ENCODE measurements at places on chromosomes 1 and 21.
A peak's percentile ranks its signal among the peaks of the same experiment; 100 is the strongest.

DNA sequence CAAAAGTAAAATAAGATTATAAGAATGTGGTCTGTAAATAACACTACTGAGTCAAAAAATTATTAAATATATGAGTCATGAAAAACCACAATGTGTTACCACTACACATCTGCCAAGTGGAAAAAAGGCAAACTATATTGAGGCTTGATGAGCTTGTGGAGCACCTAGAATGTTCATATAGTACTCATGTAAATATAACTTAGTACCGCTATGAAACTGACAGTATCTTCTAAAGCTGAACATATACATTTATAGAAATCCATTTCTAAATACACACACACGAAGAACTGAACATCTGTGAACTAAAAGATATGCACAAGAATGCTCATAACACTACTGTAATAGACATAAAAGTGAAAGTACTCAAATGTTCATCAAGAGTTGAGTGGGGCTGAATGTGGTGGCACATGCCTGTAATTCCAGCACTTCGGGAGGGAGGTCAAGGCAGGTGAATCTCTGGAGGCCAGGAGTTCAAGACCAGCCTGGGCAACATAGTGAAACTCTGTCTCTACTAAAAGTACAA lies 18.5 kb upstream of the GBP3 start:
- DNase-seq = no peak

GRCh38 chr21:45167796-45168222 lies 93.4 kb downstream of the ADARB1 start:
- no peak for DNase-seq

- DNase-seq = no peak
Observed at GRCh38 chr1:82177192-82177591, 376.5 kb downstream of the ADGRL2 start.

DNA sequence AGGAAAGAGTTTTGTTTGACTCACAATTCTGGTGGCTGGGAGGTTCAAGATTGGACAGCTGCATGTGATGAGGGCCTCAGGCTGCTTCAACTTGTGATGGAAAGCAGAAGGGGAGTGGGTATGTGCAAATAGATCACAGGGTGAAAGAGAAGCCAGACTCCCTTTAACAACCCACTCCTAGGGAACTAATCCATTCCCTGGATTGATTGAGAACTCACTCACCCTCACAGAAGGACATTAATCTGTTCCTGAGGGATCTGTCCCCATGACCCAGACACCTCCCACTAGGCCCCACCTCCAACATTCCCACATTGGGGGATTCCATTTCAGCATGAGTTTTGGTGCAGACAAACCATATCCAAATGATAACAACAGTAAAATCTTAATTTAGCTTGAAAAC lies 25.6 kb downstream of the UBE2T start:
- DNase-seq = peak; percentile 68

GRCh38 chr1:26110731-26111529 lies 694 bp upstream of the PDIK1L start:
- peak; percentile 87 for DNase-seq

- DNase-seq = no peak
Observed at GRCh38 chr1:161082996-161083747, 6.2 kb downstream of the NECTIN4 start.

GRCh38 chr1:60558236-60558635 lies 484.7 kb upstream of the C1orf87 start:
- no peak for DNase-seq
